ENCODE measurements at places on chromosomes 11 and 22. TPM values are rescaled to one million over a fixed set of nuclear protein-coding genes. Genes with fewer than 3 reads are reported as not detected.
A peak's percentile ranks its signal among the peaks of the same experiment; 100 is the strongest.

DNA sequence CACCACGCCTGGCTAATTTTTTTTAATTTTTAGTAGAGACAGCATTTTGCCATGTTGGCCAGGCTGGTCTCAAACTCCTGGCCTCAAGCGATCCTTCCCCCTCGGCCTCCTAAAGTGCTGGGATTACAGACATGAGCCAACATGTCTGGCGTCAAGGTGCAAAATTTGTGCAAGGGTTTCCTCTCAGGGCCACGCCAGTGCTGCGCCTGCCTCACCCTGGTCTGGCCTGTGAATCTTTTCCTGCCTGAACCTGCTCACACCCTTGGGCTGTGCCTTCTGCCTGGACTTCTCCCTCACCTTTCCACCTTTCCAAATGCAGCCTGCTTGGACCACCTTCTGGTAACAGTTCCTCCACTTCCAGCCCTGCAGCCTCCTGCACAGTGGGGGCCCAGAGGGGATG is 43.4 kb downstream of the MCM5 start:
- no peaks in the 10 kb centered on the region for H3K4me1 ChIP-seq
- H3K36me3 ChIP-seq = no peaks in the 10 kb centered on the region
- H3K4me3 ChIP-seq = no peak overlapping the region

GRCh38 chr22:21646608-21647590 is 4.8 kb downstream of the SDF2L1 start:
- no peaks in the 10 kb centered on the region for H3K36me3 ChIP-seq
- peak; percentile 79 for DNase-seq
- no peak overlapping the region for H3K27ac ChIP-seq

FAM181B gene
- 1.5 TPM for total RNA-seq

SMC1B gene
- total RNA-seq = 0.05 TPM

GRCh38 chr11:87879118-87879517 is 296.1 kb downstream of the RAB38 start:
- no peaks in the 10 kb centered on the region for H3K36me3 ChIP-seq
- H3K4me1 ChIP-seq = no peaks in the 10 kb centered on the region
- no peak overlapping the region for H3K27ac ChIP-seq
- H3K27me3 ChIP-seq = no peaks in the 10 kb centered on the region

ARAP1 gene
- 97.2 TPM for total RNA-seq

DNA sequence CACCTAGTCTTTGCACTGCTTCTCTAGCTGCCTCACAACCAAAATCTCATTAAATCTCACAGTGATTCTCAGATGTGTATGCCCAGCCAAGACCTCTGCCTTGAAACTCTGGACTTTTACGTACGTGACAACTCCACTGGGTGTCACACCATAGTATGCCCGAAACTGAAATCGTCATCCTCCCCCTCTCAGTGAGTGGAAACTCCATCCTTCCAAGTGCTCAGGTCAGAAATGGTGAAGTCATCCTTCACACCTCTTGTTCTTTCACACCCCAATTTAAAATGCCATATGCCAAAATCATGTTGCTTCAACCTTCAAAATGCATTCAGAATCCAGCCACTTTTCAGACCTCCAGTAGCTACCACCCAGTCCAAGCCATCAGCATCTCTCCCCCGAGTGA is 42.5 kb downstream of the SFI1 start:
- DNase-seq = no peak
- H3K36me3 ChIP-seq = no peaks in the 10 kb centered on the region
- H3K4me1 ChIP-seq = no peaks in the 10 kb centered on the region

DNA sequence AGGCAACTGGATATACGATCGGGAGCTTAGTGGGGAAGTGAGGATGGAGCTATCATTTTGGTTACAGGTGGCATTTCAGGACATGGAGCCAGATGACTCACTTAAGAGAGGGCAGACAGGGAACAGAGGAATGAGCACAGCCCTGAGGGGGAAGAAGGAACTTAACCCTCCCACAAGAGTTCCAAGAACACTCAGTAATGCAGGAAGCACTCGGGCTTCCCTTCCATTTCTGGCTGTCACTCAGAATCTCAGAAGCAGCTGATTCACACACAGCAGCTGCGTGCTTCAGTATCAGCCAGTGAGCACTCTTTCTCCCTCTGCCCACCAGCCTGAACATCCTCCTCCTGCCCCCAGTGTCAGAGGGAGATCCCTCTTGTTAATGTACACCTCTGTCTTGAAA is 34.8 kb downstream of the EFCAB6 start:
- no peak overlapping the region for H3K27ac ChIP-seq
- H3K27me3 ChIP-seq = no peaks in the 10 kb centered on the region
- no peak for DNase-seq
- H3K4me1 ChIP-seq = no peaks in the 10 kb centered on the region

DNA sequence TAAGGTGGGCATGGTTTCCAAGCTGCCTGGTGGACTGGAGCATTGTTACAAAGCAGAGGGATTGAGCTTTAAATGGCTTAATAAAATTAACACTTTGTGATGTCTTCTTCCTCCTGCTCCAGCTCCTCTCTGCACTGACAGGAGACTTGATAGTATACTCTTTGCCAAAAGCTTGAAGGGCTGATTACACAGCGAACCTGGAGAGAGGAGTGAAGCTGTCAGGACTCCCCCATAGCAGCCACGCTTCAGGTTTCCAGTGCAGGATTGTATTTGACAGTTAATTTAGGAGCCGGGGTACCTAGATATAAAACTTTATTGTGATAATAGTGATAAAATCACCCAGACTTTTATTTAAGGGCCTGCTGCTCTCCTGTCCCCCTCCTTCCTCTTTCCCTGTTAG is 50.0 kb downstream of the TRIM44 start:
- no peaks in the 10 kb centered on the region for H3K36me3 ChIP-seq
- no peak overlapping the region for H3K27ac ChIP-seq
- peaks cover 3% of the 10 kb centered on the region for H3K4me1 ChIP-seq

- no peaks in the 10 kb centered on the region for H3K36me3 ChIP-seq
- H3K4me3 ChIP-seq = no peak overlapping the region
- DNase-seq = no peak
- no peaks in the 10 kb centered on the region for H3K27me3 ChIP-seq
- no peak overlapping the region for H3K27ac ChIP-seq
Measured at GRCh38 chr11:70212227-70212811, 9.2 kb downstream of the FADD start.

DNA sequence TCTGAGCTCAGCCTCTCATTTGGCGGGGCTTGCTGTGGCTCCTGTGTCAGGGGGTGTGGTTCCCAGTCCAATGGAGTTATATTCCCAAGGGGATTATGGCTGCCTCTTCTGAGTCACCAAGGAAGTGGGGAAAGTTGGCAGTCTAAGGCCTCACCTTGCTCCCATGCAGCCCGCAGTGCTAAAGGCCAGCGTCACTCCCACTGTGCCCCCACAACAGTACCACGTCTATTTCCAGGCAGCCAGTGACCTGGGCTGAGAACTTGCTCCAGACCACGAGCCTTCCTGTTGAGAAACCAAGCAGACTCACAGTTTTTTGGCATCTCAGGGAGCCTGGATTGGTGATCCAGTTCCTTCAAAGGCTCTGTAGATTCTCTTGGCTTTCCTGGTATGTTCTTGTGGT is 45.6 kb downstream of the OR2AT4 start:
- H3K4me1 ChIP-seq = no peaks in the 10 kb centered on the region
- no peaks in the 10 kb centered on the region for H3K36me3 ChIP-seq

DNA sequence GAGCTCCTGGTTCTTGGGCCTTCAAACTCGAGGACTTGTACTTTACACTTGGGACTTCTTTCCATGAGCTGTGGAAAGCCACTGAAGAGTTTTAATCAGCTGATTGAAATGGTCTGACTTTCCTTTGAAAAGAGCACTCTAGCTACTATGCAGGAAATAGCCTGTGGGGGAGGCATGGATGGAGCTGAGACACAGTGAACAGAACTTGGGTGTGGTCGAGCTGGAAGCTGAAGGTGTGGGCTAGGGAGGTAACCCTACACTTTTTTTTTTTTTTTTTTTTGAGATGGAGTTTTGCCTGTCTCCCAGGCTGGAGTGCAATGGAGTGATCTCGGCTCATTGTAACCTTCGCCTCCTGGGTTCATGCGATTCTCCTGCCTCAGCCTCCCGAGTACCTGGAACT is 17.5 kb upstream of the CAPRIN1 start:
- H3K36me3 ChIP-seq = no peaks in the 10 kb centered on the region
- no peak for DNase-seq
- H3K4me3 ChIP-seq = no peak overlapping the region
- no peaks in the 10 kb centered on the region for H3K4me1 ChIP-seq
- no peaks in the 10 kb centered on the region for H3K27me3 ChIP-seq
- H3K27ac ChIP-seq = no peak overlapping the region

DNA sequence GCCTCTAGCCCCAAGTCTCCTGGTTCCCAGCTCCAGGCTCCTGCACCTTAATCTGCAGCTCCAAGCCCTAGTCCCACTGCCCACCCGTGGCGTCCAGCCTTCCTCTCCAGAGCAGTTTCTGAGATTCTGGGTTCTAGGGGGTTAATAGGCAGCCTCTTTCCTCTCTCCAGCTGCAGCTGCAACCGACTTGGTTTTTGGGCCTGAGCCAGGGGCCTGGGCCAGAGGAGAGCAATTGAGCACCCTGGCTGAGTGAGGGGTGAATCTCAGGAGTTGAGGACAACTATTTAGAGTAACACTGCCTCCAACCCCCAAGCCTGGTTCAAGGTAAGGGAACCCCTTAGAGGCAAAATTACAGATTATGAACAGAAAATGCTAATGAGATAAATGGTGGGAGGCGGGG is 9.0 kb upstream of the CHRM1 start:
- H3K27ac ChIP-seq = no peak overlapping the region
- H3K4me3 ChIP-seq = no peak overlapping the region
- no peak for DNase-seq
- no peaks in the 10 kb centered on the region for H3K27me3 ChIP-seq
- peaks cover 4% of the 10 kb centered on the region for H3K4me1 ChIP-seq
- H3K36me3 ChIP-seq = no peaks in the 10 kb centered on the region

GRCh38 chr11:69051381-69052342 is 2.9 kb downstream of the TPCN2 start:
- no peak overlapping the region for H3K4me3 ChIP-seq
- no peaks in the 10 kb centered on the region for H3K36me3 ChIP-seq
- H3K27ac ChIP-seq = no peak overlapping the region
- no peaks in the 10 kb centered on the region for H3K27me3 ChIP-seq
- no peak for DNase-seq

DNA sequence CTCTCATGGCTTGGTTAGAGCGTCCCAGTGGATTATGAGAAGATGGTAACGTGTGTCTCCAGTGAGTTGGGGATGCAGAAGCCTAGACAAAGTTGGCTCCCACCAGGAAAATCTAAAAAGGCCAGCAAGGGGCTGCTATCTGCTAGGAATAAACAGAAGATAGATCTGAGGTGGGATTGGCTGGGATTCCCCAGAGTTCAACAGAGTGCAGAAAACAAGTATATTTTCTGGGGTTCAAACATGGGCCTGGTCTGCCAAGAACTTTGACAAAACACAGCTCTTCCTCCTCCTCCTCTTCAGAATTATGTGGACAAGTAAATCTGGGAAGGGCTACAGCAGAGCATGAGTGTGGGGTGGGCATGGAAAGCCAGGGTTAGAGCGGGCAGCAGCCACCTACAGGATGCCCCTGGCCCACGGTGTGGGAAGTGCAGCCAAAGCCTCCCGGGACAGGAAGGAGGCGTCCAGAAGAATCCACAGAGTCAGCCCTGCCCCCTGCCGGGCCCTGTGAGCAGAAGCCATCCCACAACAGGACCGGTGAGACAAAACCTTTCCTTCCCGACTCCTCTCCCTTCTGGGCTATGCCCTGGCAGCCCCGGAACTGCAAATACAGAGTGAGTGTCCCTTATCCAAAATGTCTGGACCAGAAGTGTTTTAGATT is 67.1 kb downstream of the CD82 start:
- H3K27ac ChIP-seq = no peak overlapping the region
- H3K4me3 ChIP-seq = no peak overlapping the region
- no peaks in the 10 kb centered on the region for H3K27me3 ChIP-seq
- H3K4me1 ChIP-seq = peaks cover 15% of the 10 kb centered on the region

DNA sequence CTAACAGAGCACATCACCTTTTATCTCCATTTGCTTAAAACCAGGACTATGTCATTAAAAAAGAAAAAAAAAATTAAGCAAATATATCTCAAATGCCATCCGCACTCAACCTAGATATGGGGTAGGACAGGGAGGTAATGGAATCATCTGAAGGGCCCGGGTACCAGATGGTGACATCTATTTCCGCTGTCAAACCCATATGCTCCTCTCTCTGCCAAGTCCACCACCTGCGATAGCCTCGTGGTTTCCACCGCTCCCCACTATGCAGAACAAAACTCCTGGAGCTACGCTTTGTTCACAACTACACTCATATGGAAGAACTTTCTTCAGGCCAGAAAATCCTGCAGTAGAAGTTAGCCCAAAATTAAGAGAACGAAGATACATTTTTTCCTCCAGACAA is 31.4 kb downstream of the FEZ1 start:
- H3K27me3 ChIP-seq = no peaks in the 10 kb centered on the region
- H3K36me3 ChIP-seq = no peaks in the 10 kb centered on the region
- no peak for DNase-seq
- H3K4me3 ChIP-seq = no peak overlapping the region
- H3K4me1 ChIP-seq = no peaks in the 10 kb centered on the region

KRTAP5-10 gene
- total RNA-seq = not detected

Measured in ovary (tissue), 10 donors.